ENCODE measurements at places on chromosomes 1 and 21.
A peak's percentile ranks its signal among the peaks of the same experiment; 100 is the strongest.

GRCh38 chr1:208923456-208923855, 660.1 kb upstream of the CAMK1G start:
- no peak for DNase-seq

- DNase-seq: no peak
These were observed 56.4 kb downstream of the AHCTF1 start for GRCh38 chr1:246875041-246876026.

DNA sequence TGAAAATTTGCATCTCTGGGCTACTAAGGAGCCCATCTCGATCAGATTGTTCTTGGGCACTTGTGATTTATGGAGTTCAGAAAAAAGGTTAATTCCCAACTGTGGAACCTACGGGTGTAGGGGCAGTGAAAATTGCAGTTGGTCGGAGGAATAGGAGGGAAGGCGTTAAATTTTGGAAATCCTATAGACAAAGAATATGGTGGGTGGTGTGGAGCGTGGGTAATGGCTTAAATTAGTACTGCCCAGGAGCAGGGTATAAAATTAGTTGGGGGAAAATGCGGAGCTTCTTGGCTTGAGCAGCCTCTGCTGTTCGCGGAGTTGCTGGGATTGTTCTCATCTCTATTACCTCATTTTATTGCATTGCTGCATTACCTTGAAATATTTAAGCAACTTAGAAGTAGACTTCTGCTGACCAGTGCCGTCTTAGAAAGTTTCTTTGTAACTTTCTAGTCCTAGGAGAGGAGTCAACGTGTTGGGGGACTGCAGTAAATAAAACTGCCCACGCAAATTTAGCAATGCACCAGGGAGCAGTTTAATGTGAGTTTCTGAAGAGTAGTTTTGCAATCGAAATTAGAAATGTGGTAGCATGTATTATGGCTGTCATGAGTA, 514 bp downstream of the S1PR1 start:
- no peak for DNase-seq

GRCh38 chr1:219883400-219884332, 44.7 kb downstream of the SLC30A10 start:
- DNase-seq: no peak

DNA sequence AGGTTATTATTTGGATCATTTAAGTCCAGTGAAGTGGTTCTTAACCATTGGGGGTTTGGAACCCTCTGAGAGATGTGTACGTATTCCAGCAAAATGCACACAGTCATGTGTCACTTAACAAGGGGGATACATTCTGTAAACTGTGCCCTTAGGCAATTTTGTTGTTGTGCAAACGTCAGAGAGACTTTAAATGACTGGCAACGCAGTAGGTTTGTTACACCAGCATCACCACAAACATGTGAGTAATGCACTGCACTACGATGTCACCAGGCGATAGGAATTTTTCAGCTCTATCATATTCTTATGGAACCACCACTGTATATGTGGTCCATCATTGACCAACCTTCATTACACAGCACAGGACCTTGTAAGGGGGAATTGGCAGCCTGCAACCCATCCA, 11.9 kb downstream of the AHCYL1 start:
- no peak for DNase-seq

DNA sequence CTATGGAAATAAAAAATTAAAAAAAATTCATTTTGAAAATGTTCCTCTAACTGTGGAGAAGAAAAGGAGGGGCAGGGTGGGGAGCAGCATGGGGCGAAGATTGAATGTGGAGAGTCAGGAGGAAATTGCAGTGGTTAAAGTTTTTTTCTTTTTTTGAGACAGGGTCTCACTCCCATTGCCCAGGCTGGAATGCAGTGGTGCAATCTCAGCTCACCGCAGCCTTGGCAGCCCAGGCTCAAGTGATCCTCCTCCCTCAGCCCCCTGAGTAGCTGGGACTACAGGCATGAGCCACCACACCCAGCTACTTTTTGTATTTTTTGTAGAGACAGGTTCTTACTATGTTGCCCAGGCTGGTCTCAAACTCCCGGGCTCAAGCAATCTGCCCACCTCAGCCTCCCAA, 67.6 kb downstream of the ADSS2 start:
- no peak for DNase-seq

GRCh38 chr1:166164995-166165660, 1.7 kb downstream of the FAM78B start:
- DNase-seq: peak; percentile 51

DNA sequence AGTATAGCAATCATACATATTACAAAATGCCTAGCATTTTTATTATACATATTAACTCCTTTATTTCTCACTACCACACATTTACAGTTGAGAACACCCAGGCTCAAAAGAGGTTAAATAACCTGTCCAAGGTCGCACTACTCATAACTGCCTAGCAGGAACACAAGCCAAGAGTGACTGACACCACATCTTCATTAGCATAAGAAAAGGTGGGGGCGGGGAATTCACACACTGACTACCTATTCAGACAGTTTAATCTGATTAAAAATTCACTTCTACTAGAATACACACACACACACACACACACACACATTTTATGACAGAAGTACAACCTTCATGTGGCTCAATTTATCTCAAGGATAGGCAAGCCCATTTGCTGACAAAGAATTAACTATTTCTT, 77.8 kb upstream of the CACHD1 start:
- DNase-seq: no peak

- DNase-seq: no peak
These were observed 93.0 kb downstream of the EVI5 start for GRCh38 chr1:92691925-92692324.

DNA sequence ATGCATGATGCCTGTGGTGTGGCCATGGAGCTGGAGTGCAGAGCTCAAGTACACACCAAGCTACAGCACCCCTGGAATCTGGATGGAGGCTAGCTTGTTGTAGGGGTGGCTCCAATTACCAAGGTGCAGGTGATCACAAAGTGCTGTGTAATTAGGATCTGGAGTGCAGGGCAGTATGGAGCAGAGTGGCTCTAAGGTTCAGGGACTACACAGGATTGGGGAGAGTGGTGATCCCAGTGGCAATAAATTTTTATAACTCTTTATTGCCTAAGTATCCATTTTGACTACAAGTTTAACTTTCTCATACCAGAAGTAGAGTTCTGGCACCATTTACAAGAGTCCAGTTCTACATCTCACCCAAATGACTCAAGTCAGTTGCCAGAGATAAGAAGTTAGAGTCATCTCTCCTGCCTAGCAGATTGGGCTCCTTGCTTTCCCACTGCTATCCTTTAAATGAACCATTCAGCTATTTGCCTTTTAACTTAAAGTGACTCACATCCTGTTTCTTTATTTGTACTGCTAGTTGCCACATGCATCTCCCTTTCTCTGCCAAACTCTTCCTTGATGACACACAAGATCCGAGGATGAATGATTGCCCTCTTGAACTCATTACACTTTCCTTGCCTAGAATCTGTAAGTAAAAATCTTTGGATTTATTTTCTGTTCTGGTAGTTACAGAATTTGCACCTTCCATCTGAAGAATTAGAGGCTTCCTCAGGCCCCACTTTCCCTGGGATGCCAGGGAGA, 427.2 kb downstream of the KCNT2 start:
- DNase-seq: no peak

DNA sequence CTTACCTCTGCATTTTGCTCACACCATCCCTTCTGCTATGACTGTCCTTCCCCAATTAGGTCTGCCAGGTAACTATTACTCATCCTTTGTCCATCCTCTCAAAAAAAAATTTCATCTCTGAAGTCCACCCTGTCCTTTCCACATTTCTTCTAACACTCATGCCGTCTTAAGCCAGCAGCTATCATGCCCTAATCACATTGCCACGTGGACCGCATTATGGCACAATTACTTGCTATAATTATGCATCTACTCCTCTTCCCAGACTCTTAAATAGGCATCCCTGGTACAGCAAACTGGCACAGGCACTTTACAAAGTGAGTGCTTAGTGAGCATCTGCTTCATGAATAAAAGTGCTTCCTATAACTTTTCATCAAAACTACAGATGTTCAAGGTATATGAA, 295.4 kb upstream of the ESRRG start:
- DNase-seq: no peak

DNA sequence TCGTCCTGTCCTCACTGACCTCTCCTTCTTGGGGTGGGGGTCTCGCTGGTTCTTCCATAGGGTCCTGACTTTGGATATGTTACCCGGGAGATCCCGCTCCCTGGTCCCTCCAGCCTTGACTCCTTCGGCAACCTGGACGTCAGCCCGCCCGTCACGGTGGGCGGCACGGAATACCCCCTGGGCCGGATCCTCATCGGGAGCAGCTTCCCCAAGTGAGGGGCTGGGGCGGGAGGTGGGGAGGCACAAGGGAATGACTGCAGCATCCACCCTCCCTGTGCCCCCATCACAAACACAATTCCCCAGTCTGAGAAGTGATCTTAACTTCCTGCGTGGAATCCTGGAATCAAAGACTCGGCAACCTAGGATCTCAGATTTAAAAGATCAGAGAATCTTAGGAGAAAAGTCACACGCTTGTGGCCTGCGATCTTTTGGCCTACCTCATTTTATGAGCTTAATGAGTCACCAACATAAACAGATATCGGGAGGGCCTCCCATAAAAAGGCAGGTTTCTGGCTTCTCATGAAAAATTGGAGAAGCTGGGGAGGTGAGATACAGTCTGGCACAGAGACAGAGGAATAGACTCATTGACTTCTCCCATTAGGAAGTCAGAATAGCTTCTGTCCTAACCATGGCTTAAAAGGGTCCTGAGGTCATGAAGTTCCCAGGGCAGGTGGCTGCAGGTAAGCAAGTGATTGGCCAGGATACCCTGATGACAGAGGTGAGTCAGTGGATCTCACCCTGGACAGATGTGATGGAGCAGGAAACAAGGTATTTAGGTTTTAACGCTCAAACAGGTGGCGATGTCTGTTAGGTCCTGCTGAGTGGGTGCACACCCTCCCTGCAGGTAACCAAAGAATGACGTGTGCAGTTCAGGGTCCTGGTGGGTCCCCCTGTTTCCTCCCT, 15.9 kb upstream of the PADI3 start:
- DNase-seq: no peak

GRCh38 chr1:4253935-4254334, 353.9 kb upstream of the C1orf174 start:
- DNase-seq: no peak

GRCh38 chr1:90724926-90725656, 8.0 kb upstream of the BARHL2 start:
- peak; percentile 76 for DNase-seq

GRCh38 chr1:215767761-215768160, 200.7 kb downstream of the KCTD3 start:
- DNase-seq: no peak

DNA sequence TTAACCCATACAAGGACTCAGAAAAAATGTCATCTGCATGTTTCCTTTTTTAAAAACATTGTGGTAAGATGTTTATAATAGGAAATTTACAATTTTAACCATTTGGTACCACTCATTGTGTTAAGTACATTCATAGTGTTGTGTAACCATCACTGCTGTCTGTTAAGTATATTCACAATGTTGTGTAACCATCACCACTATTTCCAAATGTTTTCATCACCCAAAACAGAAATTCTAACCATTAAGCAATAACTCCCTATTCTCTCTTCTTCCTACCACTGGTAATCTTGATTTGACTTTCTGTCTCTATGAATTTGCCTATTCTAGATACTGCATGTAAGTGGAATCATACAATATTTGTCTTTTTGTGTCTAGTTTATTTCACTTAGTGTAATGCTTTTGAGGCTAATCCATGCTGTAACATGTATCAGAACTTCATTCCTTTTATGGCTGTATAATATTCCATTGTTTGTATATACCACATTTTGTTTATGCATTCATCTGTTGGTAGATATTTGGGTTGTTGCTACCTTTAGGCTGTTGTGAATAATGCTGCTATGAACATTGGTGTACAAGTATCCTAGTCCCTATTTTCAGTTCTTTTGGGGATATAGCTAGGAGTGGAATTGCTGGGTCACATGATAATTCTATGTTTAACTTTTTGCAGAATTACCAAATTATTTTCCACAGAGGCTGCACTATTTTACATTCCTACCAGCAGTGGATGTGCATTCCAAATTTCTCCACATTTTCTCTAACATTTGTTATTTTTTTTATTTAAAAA, 14.1 kb downstream of the HIPK1 start:
- DNase-seq: no peak

GRCh38 chr21:16563795-16564194, 834.0 kb downstream of the USP25 start:
- DNase-seq: no peak

DNA sequence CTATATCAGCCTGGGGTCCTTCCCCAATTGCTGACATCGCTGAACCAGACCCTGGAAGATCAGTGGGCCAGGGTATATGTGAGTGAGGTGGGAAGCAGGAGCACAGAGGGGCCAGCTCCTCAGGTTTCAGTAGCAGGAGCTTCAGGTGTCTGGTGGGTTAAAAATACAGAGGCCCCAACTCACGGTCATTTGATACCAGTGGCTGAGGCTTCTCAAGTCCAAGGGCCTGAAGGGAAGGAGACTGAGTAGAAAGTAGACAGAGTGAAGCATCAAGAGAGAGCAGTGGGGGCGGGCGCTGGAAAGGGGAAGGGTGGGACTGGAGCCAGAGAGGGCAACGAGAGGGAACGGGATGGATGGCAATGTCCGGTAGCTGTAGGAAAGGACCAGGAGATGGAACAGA, 2.0 kb upstream of the CASQ1 start:
- no peak for DNase-seq

DNA sequence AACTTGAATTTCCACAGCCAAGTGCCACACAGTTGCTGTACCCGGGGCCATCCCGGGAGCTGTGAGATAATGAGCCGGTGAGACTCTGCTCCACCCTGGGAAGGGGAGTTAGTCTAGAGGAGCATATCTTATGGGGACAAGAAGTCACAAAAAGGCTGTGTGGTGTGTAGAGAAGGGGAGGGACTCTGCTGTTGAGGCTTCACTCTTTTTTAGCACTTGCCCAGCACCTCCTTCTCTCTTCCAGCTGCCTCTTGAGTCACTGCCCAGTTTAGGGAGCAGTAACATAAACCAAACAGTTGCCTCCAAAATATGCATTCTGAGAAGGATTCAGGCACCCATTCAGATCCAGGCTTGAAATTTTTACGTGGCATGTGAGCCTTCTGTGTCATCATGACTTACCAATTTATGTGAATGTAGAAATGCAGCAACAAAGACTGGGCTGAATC, 744 bp upstream of the WDR26 start:
- DNase-seq: no peak

DNA sequence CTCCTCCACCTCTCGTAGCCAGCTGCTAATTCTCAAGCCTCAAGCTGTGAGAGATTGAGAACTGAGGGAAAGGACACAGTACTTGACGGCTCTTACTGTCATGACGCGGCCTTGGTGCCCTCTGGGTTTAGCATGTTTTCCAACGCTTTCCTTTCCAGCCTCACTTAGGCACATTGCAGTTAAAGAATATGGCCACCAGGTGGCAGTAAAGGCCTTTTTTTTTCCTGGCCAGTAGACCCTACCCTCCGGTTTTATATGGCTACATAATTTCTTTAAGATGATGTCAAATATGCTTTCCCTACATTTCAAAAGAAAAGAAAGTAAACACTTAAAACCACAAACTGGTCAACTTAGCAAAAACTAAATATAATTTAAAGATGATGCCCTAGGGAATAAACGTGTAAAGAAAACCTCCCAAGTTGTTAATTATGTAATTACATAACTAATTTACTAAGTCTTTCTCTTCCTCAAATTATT, 56.8 kb upstream of the PRDX6 start:
- peak; percentile 66 for DNase-seq

GRCh38 chr1:58718435-58718834, 18.6 kb upstream of the MYSM1 start:
- DNase-seq: no peak

Measured in left lung (tissue), 14 donors.